ENCODE measurements at places on chromosomes 4 and X.

DNA sequence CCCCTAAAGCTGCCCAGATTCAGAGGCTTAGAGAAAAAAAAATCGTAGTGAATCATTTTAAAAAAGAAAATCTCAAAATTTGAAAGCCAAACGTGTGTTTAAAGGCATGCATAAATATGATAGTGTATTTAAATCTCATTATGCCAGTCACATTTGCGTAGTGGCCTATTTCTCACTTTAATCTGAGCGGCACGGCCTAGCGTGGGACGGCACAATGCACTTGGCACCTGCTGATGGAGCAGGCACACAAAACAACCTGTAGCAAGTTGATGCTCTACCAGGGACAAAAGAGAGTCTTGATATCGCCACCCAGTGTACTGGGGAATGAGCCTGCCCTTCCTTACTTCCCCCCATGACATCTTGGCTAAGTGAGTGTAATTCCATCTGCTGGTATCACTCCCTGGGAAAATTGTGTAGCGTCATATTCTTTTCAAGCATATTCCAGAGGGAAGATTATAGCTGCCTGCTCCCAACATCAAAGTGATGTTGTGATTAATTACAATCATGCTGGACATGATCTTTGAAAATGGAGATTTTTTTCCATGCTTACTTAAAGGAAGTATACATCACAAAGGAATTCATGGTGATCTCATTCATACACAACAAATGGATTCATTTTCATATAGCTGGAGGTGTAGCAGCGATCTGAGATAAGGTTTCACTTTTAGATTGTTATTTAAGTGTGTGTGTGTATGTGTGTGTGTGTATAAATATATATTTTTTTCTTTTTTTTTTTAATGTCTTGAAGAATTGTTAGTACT is 138.8 kb downstream of the DCTD start:
- DNase-seq, result no peak

GRCh38 chrX:126393284-126393683 is 159.3 kb downstream of the DCAF12L1 start:
- DNase-seq, result no peak

DNA sequence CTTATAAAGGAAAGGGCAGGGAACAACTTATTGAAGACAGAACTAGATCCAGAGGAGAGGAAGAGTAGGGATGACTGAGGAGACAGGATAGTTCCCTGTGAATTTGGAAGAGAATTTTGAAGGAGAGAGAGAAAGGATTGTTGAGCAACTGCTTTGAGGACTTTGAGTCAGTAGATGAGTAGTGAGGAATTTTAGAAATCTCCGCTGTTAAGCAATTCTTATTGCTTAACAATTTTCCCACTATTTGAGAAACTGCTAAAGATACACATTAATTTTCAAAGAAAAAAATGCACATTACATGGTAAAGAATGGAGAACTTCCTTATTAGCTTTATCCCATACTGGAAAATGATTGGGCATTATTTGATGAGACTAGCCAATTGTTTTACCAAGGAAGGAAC is 116.3 kb upstream of the NRK start:
- DNase-seq, result no peak

- no peak for DNase-seq
Observed at GRCh38 chr4:120218981-120219380, 152.3 kb upstream of the MAD2L1 start.

GRCh38 chrX:22389556-22390179 is 117.0 kb downstream of the CBLL2 start:
- DNase-seq, result no peak

DNA sequence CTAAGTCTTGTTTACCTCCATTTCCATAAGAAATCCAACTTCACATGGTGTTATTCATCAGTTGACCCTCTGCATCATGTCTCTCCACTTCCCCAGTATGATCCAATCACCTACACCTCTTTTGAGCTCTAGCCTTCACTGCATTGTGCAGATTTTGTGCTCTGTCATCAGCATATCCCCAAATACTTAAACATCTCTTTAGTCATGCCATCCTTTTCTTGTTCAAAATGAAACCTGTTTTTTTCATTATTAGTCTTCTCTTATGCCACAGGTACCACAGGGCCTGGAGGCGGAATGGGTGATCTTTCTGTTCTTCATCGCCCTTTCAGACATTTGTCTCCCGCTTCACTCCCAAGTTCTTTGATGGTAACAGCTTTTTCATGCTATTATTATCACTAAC is 382.7 kb upstream of the GALNTL6 start:
- no peak for DNase-seq

- no peak for DNase-seq
Observed at GRCh38 chrX:11629593-11630211, 36.0 kb downstream of the ARHGAP6 start.

DNA sequence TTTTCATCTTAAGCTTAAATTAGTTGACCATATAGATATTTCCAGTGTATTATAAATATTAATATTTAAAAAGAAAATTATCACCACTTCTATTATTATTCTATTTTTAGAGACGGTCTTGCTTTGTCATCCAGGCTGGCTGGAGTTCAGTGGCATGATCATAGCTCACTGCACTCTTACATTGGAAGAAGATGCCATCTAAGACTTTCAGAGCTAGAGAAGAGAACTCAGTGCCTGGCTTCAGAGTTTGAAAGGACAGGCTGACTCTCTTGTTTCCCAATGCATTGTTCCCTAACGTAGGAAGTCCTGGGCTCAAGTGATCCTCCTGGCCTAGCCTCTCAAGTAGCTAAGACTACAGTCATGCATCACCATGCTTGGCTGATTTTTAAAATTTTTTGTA is 75.9 kb downstream of the FIP1L1 start:
- DNase-seq, result no peak

GRCh38 chr4:81452452-81453006 is 19.2 kb downstream of the RASGEF1B start:
- no peak for DNase-seq

- DNase-seq, result no peak
Observed at GRCh38 chrX:12974305-12974795, 560 bp upstream of the TMSB4X start.

- DNase-seq, result no peak
Observed at GRCh38 chr4:101158134-101158482, 189.2 kb downstream of the PPP3CA start.

GRCh38 chrX:33434256-33435092 is 223.1 kb upstream of the DMD start:
- DNase-seq, result no peak

- DNase-seq, result no peak
Observed at GRCh38 chr4:69977582-69977981, 12.1 kb upstream of the CSN2 start.

DNA sequence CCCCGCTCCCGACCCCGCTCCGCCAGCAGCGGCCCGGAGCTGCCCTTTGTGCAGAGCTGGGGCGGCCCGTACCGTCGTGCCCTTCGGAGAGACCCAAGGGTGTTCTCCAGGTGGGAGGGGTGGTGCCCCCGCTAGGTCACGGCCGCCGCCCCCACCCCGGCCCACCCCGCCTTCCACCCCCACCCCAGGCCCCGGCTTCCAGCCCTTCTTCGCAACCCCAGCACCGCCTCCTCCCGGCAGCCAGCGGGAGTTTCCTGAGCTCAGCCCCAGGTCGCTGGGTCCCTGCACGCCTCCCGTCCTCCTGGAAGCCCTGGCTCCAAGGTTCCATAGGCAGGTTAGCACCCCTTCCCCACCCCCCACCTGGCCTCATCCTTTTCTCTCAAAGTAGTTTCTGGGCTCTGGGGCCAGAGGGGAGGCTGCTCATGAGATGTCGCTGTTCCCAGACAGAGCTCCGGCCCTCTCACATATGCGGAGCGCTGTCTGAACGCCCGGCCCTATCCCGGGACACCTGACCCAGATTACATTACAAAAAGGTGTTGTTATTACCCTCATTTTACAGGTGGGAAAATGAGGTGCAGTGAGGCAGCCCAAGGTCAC is 25.2 kb upstream of the FGFR3 start:
- no peak for DNase-seq

GRCh38 chr4:25943312-25943711 is 29.3 kb downstream of the SMIM20 start:
- no peak for DNase-seq

GRCh38 chrX:134963041-134963440 is 27.8 kb upstream of the SMIM10 start:
- no peak for DNase-seq

GRCh38 chr4:124851741-124852140 is 139.2 kb upstream of the ANKRD50 start:
- no peak for DNase-seq

GRCh38 chr4:78721747-78722146 is 54.4 kb upstream of the BMP2K start:
- DNase-seq, result no peak

DNA sequence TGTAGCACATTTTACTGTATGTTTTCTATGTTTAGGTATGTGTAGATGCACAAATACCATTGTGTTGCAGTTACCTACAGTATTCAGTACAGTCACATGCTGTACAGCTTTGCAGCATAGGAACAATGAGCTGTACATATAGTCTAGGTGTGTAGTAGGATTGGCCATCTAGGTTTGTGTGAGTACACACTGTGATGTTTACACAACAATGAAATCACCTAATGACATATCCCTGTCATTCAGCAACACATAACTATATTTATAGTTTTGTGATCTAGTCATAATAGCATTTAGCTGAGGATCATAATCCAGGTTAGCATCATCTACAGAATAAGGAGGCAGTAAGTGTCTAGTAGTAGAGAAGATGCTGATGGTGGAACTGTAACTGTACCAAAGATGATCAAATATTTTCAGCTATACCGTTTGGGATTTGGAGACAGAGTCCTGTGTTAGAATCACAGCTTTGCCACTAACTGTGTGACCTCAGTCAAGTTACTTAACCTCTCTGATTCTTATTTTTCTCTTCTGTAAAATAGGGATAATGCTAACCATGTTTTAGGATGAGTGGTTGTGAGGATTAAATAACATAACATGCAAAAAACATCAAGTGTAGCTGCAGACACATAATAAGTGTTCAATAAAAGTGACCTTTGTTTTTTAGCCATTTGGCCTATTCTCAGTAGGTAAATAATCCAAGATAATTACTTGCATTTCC is 73.3 kb downstream of the LIMCH1 start:
- no peak for DNase-seq

DNA sequence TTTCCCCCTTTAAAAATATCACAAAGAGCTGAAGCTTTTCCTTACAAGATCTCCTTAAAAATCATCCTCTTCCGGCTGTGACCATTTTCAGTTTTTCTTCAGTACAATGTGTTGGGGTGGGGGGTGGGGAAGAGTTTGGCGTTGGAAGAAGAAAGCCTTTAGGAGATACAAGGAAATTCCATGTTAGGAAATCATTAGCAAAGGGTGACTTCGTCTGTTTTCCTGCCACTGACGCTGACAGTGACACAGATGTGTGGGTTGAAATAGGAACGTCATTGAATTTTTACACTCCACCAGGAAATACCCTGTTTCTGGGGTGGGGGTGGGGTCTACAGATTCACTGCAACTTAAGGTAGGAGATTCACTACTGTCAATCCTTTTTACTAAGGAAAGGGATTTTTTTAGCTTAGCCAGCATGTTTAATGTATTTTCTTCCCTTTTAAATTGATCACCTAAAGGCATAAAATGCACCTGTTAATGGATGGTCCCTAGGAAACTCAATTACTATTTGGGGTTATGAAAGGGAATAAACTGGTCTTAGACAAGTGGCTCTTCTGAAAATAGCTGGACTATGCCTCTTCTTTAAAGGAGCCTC is 3.9 kb downstream of the MAMLD1 start:
- no peak for DNase-seq

- DNase-seq, result no peak
Observed at GRCh38 chrX:13685126-13685763, 3.7 kb upstream of the RAB9A start.

GRCh38 chrX:54808109-54808604 is 612 bp downstream of the MAGED2 start:
- no peak for DNase-seq

All from stimulated activated CD8-positive, alpha-beta memory T cell treated with anti-CD3 and anti-CD28 coated beads, Interleukin-15, amount 100 ng/mL, for 48 hours (primary cell).